ENCODE measurements at places on chromosomes 3 and 15. TPM values are rescaled to one million over a fixed set of nuclear protein-coding genes. Genes with fewer than 3 reads are reported as not detected.

- no peak for DNase-seq
Measured at GRCh38 chr3:36784138-36784635, 19.8 kb upstream of the DCLK3 start.

DNA sequence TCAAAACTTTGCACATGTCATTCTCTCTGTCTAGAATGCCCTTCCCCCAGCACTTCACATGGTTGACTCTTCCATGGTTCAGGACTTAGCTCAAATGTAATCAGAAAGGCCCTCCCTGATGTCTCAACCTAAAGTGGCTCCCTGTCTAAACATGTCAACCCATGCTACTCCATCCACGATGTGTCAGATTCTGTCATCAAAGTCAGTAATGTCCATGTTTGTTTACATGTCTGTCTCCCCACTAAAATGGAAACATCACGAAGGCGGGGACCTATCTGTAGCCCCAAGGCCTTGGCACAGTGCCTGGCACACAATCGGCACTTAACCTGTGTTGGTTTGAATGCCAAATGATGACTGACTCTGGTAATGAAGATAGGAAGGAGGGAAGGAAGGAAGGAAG lies 20.8 kb upstream of the SNTN start:
- no peak for DNase-seq

Gene PLXNA1
- 98.2 TPM for total RNA-seq

DNA sequence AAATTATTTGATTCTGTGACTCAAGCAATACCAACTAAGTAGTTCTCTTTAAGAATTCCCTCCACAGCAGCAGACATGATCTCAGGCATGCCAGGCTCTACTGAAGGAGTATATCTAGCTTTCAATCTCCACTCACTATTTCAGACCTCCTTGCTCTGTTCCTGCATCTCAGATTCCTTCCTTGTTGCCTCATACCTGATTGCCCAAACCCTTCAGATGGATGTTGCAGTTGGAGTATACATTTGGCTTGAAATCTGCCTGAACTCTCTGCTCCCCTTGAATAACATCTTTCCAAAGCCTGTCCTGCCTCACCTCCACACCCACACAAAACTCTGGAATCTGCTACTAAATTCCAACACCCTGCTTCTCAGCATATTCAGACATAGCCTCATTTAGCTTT lies 19.8 kb upstream of the TM4SF4 start:
- no peak for DNase-seq

- no peak for DNase-seq
Measured at GRCh38 chr3:134449951-134450350, 35.8 kb downstream of the ANAPC13 start.

DNA sequence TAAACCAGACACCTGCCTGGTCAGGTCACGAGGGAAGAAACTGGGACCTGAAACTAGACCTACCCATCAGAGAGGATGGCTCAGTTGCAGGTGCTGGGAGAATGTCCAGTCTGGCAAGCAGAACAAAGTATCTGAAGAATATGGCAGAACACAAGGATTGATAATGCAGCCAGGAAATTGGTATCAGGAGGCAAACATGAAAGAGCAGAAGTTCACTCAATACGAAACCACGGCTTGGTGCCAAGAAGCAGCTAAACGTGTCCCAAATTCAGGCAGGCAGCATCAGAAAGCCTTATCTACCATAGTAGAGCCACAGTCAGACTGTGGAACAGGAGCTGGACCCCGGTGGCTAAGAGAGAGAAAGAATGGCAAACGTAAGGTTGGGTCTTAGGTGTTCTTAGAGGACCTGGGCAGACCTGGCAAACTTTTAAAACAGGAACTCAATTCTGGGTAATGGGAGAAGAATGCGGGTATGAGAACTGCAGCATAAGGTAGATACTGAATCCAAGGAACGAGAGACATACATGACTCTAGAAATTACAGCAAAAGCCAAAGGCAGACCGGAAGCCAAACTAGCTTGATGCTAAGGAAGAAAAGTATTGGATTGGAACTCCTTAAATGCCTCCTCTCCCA lies 169.0 kb upstream of the NECTIN3 start:
- DNase-seq = no peak

DNA sequence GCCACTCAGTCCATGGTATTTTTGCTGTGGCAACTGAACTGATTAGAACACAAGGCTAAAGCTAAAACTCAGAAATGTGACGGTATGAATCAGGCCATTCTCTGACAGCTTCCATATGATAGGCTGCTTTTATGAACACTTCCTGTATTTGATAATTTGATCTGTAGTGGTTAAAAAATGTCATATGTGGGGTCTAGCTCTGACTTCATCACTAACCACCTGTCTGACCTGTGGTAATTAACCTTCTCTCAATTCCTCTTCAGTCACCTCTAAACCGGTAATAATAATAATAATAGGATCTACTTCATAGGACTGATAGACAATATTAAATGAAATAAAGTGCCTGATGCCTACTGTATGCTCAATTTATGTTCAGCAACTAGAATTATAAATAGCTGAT lies 223.2 kb downstream of the MBNL1 start:
- no peak for DNase-seq

GRCh38 chr3:179682426-179683080 lies 29.7 kb downstream of the USP13 start:
- DNase-seq = no peak

Gene TMC3
- total RNA-seq = not detected

- DNase-seq = no peak
Measured at GRCh38 chr15:62128916-62129315, 36.2 kb downstream of the C2CD4B start.

GRCh38 chr3:115692887-115693524 lies 69.7 kb downstream of the GAP43 start:
- no peak for DNase-seq

Gene PLSCR4
- total RNA-seq = 18.9 TPM

GRCh38 chr3:172982736-172983364 lies 158.2 kb downstream of the SPATA16 start:
- DNase-seq = no peak

GRCh38 chr3:11130385-11130784 lies 23.9 kb upstream of the HRH1 start:
- no peak for DNase-seq

- DNase-seq = no peak
Measured at GRCh38 chr15:40900256-40901052, 6.2 kb downstream of the VPS18 start.

- DNase-seq = no peak
Measured at GRCh38 chr3:15499536-15499935, 22.0 kb downstream of the COLQ start.

Data from chondrocyte (in vitro differentiated cells).